Pons (tissue), 1 donor: ENCODE measurements at places on chromosomes 16 and 17.

DNA sequence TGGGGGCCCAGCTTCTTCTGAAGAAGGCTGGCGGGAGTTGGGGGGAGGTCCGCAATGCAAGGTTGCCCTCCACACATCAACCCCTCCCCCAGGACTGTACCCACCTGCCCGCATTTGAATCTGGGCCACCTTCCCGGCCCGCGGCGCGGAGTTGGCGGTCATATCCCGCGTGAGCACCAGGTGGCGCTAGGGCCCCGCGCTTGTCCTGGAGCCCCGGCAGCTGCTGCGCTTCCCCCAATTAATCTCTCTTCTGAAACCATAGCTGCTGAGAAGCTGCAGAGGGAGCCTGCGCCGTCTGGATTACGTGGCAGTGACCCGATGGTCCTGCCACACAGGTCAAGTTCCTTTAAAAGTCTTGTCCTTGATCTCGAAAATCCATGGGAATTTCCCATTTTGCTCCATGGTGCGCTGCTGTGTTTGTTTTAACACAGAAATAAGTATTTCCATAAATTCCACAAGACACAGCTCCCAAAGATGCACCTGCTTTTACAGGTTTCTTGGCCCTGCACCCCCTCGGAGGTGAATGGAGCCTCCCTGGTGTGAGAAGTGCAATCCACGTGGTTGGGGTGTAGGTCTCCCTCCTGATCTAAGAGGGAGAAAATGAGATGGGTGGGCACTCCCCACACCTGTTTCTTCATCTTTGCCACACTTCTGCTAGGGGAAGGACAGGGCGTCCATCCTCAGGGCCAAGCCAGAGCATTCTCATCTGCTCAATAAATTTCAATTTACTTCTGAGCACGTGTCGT is 22.1 kb downstream of the COX4I1 start:
- DNase-seq = peak; percentile 64

DNA sequence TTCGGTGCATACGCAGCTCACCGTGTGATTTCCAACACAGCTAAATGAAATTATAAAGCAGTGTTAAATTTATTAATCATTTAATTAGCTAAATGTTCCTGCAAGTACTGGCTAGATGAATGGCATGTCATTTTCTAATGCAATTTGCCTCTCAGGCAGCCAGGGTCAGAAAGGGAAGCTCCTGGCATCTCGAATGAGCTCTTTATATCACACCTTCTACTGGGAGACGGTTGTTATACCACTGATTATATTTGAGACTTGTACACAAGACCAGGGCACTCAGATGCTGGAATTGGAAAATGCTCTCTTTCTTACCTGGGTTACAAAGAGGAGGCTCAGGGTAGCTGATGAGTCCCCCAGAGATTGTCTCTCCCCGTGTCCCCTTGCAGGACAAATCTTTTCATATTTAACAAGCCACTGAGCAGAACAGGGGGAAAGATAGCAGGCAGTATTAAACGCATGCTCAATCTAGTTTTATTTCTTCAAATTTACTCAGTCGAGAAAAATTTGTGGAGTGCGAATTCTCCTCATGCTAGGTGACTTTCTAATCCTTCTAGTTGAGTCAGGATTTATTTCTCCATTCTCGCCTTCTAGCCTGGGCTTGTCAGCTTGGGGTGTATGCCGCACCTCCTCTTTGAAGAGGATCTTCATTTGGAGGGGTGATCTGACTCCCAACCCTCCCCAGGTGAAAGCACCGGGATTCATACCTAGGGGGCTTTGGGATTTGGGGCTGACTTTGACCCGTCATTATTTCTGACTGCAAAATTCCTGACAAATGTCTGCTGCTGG is 441.1 kb downstream of the MAF start:
- no peak for DNase-seq

- DNase-seq = no peak
Observed at GRCh38 chr16:305916-306626, 23.1 kb downstream of the PDIA2 start.

DNA sequence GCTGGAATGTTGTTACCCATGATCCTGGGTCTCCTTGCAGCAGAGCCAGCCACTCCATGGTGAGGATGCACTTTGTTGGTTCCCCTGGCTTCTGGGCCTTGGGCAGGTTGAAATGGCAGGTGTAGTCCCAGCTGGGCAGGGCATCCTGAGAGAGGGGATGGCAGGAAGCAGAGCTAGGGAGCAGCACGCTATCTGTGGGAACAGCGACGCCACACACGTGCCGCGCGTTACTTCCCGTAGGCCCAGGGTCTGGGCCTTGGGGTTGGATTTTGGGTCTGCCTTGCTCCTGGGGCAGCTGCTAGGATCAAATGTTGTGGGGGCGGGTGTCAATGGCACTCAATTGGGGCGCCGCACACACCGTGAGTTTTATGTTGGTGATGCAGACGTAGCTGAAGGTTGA is 368.0 kb downstream of the CPPED1 start:
- DNase-seq = no peak

DNA sequence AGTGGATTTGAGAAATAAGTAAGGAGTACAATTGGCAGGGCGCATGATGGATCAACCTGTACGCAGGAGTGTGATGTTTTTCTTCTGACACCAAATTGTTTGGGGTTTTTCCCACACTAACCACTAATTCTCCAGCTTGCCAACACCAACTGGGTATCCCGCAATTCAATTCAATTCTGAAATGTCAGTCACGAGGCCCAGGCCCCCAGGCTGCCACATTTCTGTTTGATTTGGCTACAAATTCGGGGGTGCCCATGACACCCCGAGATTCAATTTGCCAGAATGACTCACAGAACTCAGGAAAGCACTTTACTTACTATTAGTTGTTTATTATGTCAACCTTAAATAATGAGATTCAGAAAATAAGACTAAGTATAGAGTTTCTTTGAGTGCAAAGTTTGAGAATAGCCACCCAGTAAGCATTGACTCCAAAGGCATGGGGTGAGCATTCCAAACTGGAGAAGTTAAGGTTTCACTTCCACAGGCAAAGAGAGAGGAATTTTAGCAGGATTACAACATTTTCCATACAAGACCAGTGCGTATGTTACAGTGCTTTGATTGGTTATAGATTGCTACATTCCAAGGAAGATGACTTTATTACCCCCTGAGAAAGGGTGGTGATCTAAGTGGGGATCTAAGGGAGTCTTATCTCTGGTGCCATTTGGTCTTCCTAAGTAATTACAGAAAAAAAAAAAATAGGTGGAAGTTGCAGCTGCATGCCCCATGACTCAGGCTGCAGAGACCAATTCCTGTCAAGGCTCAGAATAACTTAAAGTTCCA is 11.5 kb downstream of the SLC46A1 start:
- no peak for DNase-seq

DNA sequence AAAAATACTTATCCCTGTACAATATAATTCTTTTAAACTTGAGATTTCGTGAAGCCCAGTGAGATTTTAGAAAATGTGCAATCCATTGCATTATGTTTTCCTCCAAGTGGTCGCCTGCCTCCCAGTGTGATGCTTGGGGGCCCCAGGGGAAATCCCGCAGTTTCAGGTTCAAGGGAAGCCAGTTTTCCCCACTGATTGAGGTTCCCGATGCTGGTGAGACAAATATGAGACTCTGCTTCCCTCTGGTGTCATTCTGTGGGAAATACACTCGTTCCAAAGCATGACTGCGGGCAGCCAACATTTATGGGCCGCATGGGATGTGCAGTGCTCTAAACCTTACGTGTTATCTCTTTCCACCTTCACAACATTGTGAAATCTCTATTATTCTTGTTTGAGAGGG is 200.8 kb downstream of the PRKCB start:
- DNase-seq = peak; percentile 55

- DNase-seq = no peak
Observed at GRCh38 chr17:58275417-58275816, 5.3 kb downstream of the MPO start.

DNA sequence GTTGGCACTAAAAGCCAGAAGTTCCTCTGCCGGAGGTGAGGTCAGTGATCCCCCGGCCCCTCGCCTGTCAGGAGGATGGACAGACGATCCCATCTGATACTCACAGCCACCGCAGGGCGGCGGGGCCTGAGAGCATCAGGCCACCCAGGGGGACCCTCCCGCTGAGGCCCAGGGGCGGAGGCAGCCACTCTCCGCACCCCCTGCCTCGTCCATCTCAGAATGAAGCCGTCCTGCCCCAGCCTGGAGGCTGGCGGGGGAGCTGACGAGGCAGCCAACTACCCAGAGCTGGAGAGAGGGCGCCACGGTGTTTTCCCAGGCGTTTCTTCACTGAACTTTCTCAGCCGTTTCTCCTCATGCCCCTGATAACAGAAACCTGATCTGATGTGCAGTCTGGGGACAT is 22.6 kb downstream of the TPSD1 start:
- no peak for DNase-seq

DNA sequence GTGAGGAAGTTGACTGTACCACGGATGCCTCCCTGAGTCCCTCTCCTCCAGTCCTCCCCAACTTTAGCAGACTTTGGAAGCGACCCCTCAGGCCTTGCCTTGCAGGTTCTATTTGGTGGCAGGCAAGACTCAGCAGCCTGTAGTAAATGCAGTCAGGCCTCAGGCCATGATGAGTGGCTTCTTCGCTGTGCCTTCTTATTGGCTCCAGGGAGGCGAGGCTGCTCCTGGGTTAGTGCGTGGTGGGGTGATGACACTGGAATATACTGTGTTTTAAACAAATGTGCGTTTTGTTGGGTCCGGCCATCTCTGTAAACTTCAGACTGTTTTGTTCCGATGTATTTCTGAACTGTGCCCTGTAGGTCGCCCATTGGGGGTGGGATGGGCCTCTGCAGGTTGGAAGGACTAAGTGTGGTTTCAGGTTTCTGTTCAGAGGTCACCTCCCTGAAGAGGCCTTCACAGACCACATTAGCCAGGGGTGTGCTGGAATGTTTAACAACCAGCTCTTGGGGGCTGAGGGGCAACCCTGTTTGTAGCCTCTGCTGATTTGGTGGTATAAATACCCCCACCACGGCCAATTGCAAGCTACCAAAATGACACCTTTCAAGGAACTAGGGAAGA is 62.5 kb downstream of the CYLD start:
- no peak for DNase-seq

GRCh38 chr17:75059369-75060345 is 12.6 kb downstream of the KCTD2 start:
- peak; percentile 93 for DNase-seq

GRCh38 chr16:23781176-23781575 is 26.4 kb downstream of the CHP2 start:
- DNase-seq = peak; percentile 83

DNA sequence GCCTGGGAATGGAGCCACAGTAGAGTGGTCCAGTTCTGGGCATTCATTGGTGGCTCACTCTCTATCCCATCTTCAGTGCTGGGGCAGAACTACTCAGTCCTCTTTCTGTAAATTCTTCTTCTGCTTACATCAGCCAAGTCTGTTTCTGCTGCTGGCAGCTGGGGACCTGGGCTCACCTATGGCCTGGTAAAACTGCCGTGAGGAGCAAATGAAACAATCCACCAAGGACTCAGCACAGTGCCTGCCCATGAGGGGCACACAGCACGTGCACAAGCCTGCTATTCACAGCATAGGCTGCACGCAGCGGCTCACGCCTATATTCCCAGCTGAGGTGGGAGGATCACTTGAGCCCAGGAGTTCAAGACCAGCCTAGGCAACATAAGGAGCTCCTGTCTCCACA is 30.9 kb upstream of the SNN start:
- DNase-seq = no peak

DNA sequence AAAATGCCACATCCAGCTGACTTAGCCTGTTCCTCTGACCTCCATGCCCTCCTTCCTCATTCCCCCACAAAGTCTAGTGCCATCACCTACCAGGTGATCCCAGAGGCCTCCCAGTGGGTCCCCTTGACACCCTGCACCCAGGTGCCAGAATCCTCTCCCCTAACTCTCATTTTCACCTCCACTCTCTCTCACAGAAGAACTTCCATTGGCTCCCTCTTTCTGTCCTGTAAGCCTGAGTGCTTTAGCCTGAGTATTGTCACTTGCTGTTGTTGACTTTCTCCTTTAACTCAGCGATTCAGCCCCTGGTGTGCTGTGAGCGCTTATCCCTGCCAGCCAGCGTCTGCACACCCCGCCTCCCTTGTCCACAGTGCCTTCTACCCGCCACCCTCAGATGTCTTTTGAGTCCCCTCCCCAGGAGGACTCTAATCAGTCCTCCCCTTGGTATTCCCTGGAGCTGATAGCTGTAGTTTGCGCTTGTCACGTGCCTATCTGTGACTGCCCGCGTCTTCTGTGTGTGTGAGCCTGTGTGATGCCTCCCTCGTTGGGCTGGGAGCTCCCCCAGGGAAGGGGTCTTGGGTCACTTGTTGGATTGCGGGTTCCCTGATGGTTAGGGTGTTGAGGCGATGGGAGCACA is 31.9 kb downstream of the ARHGAP23 start:
- no peak for DNase-seq

GRCh38 chr16:27179500-27180072 is 23.7 kb upstream of the KDM8 start:
- DNase-seq = peak; percentile 57

GRCh38 chr17:46925185-46925868 is 2.4 kb downstream of the GOSR2 start:
- DNase-seq = no peak

- DNase-seq = peak; percentile 90
Observed at GRCh38 chr16:10752843-10753523, 9.3 kb downstream of the NUBP1 start.

GRCh38 chr17:81489012-81489997 is 23.3 kb downstream of the ACTG1 start:
- no peak for DNase-seq

DNA sequence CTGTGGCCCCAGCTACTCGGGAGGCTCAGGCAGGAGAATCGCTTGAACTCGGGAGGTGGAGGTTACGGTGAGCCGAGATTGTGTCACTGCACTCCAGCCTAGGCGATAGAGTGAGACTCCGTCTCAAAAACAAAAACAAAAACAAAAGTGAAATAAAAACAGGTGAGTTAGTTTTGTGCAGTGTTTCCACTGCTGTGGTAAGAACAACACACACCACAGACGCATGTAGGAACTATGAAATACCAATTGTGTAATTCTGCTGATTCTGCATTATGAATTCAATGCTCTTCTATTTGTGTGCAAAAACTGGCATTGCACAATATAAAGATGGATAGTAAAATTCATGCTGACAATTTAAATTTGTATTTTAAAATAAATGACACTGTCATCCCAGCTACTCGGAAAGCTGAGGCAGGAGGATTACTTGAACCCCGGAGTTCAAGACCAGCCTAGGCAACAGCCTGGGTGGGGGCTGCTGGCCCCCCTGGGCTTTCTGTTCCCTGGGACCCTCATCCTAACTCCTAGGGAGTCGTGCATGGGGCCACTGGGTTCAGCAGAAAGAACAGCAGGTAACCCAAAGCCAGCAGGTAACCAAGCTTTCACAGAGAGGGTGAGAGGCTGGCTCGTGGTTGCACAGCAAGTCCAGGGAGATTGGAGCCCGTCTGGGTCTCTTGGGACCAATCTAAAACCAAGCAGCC is 10.6 kb upstream of the RHBDF2 start:
- no peak for DNase-seq

GRCh38 chr16:59356709-59357108 is 622.6 kb upstream of the GOT2 start:
- no peak for DNase-seq

GRCh38 chr17:14228903-14229302 is 7.8 kb downstream of the CDRT15 start:
- DNase-seq = no peak

- DNase-seq = no peak
Observed at GRCh38 chr16:16045879-16046278, 96.5 kb downstream of the ABCC1 start.

- DNase-seq = no peak
Observed at GRCh38 chr17:64236827-64237403, 26.1 kb downstream of the TEX2 start.

GRCh38 chr16:51107742-51108141 is 43.3 kb downstream of the SALL1 start:
- no peak for DNase-seq

GRCh38 chr16:62741692-62742091 is 705.5 kb upstream of the CDH8 start:
- no peak for DNase-seq
